CD8-positive, alpha-beta T cell (primary cell): ENCODE measurements at places on chromosomes 13 and 19.

DNA sequence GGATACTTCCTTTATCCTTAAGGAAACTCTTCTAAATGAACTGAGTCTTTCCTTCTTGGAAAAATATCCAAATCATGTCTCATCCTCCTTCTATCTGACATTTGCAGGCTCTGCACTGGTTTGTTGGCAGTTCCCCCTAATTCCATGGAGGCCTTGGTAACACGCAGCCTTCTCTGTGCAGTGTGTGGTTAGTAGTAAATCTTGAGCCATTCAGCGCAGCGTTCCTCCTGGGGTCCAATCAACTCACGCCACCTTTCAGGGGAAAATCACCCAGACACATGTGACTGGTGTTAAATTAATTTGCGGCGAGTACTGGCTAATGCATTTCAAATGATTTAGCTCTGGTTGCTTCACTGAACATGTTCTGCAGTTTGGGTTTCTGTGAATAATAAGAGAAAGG is 21.0 kb upstream of the CBY2 start:
- DNase-seq = no peak

DNA sequence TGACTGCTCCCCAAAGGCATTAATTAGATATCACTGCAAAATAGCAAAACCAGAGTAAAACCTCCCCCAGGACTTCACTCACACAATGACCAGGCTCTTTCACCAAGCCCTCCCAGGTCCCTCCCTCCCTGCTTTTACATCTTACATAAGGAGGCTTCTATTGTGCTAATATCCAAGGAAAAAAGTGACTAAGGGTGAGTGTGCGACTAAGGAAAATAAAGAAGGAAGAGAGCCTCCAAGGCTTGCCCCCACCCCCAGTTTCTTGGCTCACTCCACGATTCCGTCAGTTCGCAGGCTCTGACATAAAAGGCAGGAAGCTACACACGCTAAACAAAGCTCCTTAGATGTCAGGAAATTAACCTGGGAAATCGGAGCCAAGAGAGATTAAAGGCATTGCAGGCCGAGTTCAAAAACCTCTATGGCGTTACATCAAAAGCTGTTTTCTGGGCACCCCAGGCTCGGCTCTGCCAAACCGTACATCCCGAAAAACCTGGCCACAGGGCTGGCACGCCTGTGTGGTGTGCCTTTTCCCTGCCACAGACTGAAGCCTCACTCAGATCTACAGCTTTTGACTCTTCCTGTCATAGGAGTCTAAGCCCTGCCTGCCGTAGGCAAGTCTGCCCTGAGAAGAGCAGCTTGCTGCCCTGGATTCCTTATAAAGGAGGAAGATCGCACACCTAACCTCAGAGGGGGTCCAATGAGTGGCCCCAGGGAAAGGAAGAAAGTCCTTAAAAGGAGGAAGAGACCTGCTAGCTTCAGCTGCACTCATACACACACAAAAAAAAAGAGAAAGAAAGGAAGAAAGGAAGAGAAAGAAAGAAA is 67.0 kb upstream of the SERP2 start:
- no peak for DNase-seq

DNA sequence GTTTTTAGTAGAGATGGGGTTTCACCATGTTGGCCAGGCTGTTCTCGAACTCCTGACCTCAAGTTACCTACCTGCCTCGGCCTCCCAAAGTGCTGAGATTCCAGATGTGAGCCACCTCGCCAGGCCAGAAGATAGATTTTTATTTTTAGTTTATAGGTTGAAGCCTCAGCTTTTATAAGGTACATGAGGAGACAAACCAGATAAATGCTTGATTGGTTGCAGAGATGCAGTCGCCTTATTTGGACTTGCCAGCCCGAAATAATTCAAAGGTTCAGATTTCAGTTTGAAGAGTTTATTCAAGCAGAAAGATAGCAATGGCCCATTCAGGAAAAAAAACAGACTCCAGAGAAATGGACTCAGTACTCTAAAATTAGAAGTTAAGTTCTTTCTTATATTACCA is 3.1 kb downstream of the ZNF69 start:
- DNase-seq = no peak

DNA sequence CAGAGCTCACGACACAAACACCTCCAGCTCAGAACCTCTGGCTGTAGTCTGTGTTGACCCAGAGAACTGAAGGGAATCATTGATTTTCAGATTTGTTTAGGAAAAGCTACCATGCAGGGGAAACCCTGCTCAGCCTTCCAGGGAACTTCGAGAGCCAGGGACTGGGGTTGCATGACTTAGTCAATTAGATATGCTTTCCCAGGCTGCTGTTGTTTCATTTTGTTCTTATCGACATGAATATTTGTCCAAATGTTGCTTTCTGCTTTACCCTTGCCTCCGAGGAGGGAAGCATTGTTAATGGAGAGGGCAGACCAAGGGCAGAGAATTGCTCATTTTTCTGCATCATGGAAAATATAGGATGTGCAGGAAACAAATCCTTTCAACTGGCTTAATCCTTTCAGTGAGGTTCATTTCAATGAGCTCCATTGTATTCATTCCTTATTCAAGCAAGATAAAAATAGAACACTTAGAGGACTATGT is 82.5 kb downstream of the KLF5 start:
- DNase-seq = no peak
